ENCODE measurements at places on chromosomes 6 and 20.
A peak's percentile ranks its signal among the peaks of the same experiment; 100 is the strongest.

DNA sequence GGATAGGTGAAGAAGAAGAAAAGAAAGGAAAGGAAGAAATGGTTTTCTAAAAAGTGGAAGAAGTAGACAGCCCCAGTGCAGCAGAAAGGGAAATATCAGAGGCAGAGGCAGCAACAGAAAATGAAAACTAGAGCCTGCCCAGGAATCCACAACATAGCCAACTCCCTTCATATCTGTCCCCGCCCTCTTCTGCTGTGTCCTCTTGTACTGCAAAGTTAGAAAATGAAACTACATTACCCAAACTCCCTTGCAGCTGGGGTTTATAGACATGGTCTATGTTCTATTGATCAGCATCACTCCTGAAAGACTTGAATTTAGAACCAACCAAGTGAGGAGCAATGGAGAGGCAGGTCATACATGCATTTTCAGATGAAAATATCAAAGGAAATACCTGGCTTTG, 200.5 kb upstream of the PHACTR1 start:
- no peak for DNase-seq

- no peak for DNase-seq
Observed at GRCh38 chr20:61957961-61958715, 107.5 kb downstream of the TAF4 start.

DNA sequence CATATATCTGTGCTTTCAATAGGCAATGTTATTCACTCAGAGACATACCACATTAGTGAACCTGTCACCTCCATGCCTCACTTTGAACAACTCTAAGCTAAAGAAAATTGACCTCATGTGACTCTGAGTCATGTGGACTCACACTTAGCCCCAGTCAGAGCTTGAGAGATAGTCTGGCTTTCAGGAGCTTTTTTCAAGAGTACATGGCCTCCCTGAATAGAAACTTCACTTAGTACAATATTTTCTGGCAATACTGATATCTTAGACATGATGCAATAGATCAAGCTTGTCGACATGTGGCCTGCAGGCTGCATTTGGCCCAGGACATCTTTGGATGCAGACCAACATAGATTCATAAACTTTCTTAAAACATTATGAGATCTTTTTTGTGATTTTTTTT, 8.5 kb downstream of the SPTLC3 start:
- DNase-seq, result peak; percentile 41

DNA sequence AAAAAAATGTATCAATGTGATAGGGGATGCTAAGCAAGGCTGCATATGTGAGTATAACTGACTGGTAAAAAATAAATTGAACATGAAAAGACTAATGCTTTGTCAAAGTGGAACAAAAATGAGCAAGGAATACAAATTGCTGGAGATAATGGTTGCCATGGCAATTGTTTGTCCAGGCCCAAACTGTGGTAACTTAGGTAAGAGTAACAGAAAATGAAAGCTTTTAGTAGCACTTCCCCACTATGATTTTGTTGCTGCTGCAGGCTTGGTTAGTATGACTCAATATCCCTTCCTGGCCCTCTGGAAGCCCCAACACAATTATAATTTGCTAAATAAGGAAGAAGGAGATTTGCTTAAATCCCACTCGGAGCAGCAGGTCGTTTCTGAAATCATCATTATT, 577.1 kb downstream of the DOK5 start:
- no peak for DNase-seq

- no peak for DNase-seq
Observed at GRCh38 chr6:35894776-35895175, 26.1 kb downstream of the SRPK1 start.

DNA sequence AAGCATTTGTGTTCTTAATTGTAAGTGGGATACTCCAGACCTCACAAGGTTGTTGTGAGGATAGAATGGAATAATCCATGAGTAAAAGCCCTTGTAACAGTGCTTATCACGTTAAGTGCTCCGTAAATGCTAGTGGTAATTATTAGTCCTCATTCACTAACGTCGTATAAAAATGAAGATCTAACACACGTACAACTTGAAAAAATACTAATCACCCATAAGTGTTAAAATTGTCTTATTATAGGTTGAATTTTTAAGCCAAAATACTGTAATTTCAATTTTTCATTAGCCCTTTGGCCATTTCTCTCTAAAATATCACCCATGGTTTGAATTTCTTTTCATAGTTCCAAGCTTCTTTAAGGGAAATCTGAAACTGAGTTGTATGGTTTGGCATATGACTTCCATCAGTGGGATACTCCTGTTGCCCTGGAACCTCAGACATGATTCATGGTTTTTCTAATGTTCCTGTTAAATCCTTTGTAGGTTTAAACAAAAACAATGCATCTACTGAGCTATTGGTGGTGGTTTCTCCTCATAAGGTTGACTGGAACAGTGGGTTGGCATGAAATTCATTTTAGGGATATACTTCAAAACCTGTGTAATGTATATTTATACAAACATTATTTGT, 19.1 kb downstream of the XRN2 start:
- DNase-seq, result peak; percentile 31

GRCh38 chr6:153328194-153328593, 197.1 kb upstream of the RGS17 start:
- DNase-seq, result no peak

- DNase-seq, result no peak
Observed at GRCh38 chr6:39107641-39108040, 7.3 kb downstream of the SAYSD1 start.

- no peak for DNase-seq
Observed at GRCh38 chr20:61885759-61886715, 179.6 kb downstream of the TAF4 start.

DNA sequence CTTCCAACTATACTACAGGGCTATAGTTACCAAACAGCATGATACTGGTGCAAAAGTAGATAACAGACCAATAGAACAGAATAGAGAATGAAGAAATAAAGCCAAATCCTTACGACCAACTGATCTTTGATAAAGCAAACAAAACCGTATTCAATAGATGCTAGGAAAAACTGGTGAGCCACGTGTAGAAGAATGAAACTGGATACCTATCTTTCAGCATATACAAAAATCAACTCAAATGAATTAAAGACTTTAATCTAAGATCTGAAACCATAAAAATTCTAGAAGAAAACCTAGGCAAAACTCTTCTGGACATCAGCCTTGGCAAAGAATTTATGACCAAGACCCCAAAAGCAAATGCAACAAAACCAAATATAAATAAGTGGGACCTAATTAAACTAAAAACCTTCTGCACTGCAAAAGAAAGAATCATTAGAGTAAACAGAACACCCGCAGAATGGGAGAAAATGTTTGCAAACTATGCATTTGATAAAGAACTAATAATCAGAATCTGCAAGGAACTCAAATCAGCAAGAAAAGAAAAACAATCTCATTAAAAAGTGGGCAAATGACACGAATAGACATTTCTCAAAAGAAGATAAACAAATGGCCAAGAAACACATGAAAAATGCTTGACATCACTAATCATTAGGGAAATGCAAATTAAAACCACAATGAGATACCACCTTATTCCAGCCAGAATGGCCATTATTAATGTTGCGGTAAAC, 109.8 kb downstream of the TAF4 start:
- DNase-seq, result no peak

DNA sequence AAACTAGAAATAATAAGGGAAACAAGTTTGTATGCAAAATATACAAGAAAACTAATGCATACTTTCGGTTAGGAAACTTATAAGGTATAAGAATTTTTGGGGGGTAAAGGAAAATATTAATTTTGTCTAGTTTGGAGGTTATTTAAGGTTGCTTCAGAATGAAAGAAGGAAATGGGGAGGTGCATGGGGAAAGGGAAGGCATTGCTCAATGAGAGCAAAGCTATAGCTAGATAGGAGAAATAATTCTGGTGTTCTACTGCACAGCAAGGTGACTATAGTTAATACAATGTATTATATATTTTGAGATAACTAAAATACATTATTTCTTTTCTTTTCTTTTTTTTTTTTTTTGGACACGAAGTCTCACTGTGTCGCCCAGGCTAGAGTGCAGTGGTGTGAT, 5.4 kb upstream of the MYMX start:
- no peak for DNase-seq

GRCh38 chr20:39188266-39188765, 226.2 kb downstream of the DHX35 start:
- no peak for DNase-seq

- no peak for DNase-seq
Observed at GRCh38 chr6:149273318-149273717, 44.2 kb upstream of the TAB2 start.

DNA sequence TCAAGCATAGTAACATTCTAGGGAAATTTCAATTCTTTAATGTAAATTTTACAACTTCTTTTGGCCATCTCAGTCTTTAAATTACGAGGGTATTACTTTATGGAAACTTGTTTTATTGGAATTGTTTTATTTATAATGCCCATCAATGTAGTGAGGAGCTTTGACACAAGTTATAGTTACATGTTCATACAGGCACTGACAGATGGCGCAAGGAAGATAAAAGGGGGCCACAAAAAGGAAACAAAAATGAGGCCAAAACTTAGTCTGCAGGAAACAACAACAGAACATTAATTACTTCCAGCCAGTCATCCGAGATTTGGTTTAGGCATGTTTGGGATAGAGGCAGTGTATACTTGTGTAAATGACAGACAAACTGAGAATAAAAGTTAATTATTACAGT, 18.3 kb downstream of the SESN1 start:
- DNase-seq, result no peak

DNA sequence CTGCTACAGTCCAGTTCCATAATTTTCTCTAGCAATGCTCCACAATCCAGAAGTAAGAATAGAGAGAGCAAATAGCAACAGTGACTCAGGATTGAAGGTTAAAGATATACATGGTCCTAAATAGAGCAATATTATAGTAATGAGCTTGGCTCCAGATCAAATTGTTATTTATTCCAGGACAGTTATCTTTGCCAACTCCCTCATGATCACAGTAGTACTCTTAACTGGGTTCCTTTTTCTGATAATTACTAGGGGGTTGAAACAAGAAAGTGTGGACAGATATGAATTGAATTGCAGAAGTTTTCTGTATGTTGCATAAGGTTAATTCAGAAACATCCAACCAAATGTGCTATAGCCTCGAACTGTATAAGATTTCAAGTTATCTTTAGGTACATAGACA, 11.9 kb downstream of the FAM184A start:
- no peak for DNase-seq
